ENCODE measurements at places on chromosomes 5 and 9.

DNA sequence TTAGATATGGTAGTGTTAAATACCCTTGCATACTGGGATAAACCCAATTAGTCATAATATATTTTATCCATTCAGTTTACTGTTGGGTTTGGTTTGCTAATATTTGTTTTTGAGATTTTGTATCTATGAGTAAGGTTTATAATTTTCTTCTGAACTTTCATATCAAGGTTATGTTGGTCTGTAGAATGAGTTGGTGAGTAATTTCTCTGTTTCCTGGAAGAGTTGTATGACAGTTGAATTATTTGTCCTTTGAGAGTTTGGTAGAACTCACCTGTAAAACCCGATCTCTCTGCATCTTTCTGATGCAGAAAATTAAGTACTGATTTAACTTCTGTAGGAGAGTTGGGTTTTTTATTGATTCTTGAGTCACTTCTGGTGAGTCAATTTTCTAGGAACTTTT is 20.4 kb downstream of the DDX4 start:
- no peak for DNase-seq

GRCh38 chr5:89246252-89246651 is 363.3 kb upstream of the MEF2C start:
- DNase-seq: no peak

DNA sequence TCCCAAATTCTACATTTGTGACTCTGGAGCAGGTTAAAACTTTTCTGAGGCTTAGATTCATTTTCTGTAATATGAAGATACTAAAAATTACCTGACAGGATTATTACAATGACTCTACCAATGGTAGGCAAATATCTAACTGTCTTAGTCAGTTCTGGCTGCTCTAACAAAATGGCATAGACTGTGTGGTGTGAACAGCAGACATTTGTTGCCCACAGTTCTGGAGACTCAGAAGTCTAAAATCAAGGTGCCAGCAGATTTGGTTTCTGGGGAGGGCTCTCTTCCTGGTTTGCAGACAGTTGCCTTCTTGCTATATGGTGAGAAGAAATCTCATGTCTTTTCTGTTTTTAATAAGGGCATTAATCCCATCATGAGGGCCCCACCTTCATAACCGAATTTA is 245.1 kb downstream of the MAST4 start:
- DNase-seq: no peak

- DNase-seq: no peak
These were observed 531.1 kb downstream of the RASEF start for GRCh38 chr9:82531795-82532194.

DNA sequence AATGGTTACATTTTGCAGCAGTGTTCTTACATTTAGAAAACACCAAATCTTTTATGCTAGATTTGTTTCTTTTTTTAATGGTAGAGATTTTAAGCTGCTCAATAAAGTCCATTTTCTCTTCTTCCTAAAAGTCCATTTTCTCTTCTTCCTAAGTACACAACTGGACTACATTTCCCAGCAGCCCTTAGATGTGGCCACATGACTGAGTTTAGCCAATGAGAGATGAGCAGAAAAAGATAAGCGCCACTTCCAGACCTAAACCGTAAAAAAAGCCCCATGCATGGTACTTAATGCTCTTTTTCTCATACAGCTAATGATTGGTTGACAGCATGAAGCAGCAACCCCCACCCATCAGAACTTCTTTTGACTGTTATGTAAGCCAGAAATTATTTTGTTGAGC is 206.7 kb downstream of the FAM114A2 start:
- no peak for DNase-seq

DNA sequence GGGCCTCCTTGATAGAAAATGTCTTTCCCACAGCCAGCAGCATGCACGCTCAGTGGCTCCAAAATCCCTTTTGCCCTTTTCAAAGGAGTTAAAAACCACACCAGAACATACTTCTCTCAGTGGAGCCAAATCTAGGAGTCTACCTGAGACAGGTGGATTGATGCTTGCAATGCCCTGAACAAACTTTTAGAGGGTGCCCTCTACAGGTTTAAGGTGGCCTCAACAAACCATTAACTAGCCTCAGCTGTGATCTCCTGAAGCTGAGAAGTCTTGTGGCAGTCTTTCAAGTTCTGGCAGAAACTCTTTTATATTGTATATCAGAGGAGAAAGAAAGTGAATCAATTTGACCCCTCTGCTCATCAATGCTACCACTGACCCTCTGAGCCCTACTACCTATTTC is 125.4 kb downstream of the MED27 start:
- DNase-seq: no peak
